ENCODE measurements at places on chromosomes 16 and 17. TPM values are rescaled to one million over a fixed set of nuclear protein-coding genes. Genes with fewer than 3 reads are reported as not detected.

INCA1 gene
- 4.9 TPM for polyA plus RNA-seq

HOXB8 gene
- not detected for polyA plus RNA-seq

MEAK7 gene
- 3.4 TPM for polyA plus RNA-seq

CCL8 gene
- 1.9 TPM for polyA plus RNA-seq

PRSS22 gene
- polyA plus RNA-seq, result 1.5 TPM

GNAO1 gene
- 1.4 TPM for polyA plus RNA-seq

Data from aorta (tissue), 5 donors.